ENCODE measurements at places on chromosomes 1 and 21.

DNA sequence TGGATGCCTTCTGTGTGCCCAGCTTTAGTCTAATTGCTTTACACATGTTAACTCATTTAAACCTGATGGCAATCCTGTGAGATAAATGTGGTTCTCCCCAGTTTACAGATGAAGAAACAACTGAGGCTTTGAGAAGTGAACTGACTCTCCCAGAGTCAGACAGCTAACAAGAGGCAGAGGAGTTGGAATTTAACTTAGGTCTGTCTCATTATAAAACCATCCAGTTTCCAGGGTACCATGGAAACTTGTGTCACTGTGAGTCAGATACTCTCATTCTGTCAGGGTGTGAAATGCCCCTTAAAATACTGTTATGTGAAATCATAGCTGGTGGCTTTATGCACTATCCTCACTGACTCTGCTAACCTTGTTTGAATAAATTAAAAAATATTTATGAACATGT, 206.6 kb downstream of the PBX1 start:
- DNase-seq: no peak

DNA sequence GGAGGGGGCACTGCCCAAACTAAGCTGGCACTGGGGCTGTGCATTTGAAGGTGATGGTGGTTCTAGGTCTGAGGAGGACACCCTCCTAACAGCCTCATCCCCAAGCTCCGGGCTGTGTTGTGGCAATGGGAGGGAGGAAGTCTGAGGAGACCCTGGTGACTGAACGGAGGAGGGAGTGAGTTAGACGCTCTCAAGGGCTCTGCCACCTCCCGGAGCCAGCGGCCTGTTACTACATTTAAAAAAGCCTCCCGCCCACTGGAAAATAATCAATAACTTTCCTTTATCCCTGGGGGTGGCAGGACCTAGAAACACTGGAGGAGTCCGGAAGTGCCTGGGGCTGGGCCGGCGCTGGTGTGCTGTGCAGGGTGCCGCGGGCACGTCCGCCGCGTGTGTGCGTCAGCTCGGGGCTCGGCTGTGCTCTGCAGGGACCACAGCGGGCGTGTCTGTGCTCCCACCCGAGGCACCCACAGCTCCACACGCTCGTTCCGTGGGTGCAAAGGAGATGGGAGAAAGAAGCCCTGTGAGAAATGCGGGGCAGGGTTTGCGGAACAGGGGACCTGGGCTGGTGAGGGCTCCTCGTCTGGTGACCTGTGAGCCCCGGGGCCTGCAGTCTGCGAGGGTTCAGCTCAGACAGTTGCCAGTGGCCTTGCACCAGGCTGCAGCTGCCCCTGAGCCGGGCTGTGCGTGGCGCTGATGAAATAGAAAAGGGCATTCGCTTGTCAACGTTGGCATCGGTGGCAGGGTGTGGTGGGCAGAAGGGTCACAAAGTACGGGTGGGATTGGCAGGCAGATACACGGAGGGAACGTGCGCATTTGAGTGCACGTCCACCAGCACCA, 5.3 kb downstream of the SAMD11 start:
- DNase-seq: no peak

- no peak for DNase-seq
Measured at GRCh38 chr1:51217101-51217500, 19.0 kb upstream of the RNF11 start.

GRCh38 chr1:172500207-172500606, 32.7 kb upstream of the SUCO start:
- no peak for DNase-seq

DNA sequence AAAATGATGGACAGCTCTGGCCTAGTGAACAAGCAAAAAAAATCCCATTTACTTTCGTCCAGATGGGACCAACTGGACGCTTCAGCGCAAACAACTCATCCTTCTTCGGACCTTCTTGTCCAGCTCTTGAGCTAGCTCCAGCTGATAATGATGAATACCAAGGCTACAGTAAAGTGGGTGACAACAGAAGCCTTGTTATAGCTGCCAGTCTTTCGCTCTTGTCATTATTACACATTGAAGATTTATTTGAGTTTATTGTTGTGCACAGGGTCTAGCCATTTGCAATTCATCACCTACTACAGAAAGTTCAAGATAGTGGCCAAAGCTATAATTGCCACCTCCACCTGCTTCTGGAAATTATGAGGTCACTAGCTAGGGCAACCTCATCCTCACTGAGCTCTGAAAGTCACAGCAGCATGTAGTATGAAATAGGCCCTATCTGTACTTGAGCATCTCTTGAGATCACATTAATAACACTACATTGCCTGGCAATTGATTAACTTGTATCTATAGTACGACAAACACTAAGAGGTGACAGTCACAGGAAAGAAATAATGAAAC, 76.9 kb downstream of the GPATCH2 start:
- no peak for DNase-seq

DNA sequence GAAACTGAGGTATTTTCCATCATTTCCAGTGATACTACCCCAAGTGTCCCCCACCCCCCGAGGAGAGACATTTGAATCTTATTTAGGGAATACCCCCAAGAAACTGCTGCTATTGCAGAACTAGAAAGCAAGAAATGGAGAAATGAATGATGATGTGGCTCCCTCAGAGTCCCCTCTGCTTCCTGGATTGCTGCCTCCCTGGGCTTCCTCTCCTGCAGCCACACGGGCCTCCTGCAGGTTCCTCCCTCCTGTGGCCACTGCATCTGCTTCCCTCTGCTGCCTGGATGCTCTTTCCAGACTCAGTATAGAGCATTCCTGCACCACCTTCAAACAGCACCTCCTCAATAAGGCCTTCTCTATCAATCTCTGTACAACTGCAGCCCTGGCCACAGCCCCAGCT, 69.3 kb downstream of the SLC25A24 start:
- DNase-seq: no peak

- no peak for DNase-seq
Measured at GRCh38 chr1:197062692-197063091, 4.4 kb downstream of the F13B start.

All from effector CD4-positive, alpha-beta T cell (primary cell).